EL (cell line): ENCODE measurements at places on chromosomes 11 and 22.

DNA sequence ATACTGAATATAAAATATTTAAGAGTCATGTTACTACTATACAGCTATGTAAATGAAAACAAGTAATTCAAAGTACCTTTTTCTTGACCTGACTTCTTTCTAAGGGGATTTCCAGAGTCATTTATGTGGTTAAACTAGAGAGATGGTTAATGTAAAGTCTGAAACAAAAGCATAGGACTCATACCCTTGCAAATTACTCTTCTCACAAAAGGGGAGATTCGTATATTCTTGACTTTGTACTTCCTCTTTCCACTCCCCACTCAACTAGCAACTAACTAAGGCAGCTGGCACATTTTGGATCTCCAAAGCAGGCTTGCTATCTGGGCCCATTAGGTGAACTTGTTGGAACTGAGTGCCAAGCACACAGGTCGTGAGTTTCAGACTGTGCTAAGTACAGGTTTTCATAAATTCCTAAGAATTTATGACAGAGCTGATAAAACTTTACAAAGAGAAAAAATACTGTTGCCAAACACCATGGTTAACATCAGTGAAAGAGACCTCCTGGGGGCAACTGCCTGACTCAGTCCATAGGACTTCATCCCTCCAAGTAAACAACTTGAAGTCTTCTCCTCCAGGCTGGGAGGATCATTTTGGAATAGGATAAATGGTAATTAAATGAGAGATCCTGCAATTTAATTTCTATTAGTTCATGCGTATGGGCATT, 77.0 kb upstream of the DDI1 start:
- DNase-seq, result peak; percentile 70

DNA sequence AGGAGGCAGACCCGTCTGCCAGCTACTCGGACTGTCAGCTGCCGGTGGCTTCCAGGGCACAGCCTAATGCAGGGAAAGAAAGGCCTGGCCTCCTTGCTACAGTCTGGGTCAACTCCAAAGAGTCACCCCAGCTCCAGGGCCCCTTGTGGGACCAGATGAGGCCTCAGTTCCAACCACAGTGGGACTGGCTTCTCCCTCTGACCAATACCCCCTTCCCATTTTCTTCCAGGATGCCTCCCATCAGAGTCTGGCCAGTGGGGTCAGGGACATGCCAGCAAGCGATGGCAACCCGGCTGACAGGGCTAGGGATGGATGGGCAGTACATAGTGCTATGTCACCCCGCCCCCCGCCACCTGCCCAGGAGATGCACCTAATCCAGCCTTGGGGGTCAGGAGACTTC, 36.6 kb downstream of the RPUSD4 start:
- DNase-seq, result no peak

GRCh38 chr11:7540830-7541555, 27.2 kb downstream of the PPFIBP2 start:
- peak; percentile 43 for DNase-seq

GRCh38 chr22:19820880-19821522, 33.7 kb downstream of the GNB1L start:
- DNase-seq, result no peak
